ENCODE measurements at places on chromosomes 11 and 22.

DNA sequence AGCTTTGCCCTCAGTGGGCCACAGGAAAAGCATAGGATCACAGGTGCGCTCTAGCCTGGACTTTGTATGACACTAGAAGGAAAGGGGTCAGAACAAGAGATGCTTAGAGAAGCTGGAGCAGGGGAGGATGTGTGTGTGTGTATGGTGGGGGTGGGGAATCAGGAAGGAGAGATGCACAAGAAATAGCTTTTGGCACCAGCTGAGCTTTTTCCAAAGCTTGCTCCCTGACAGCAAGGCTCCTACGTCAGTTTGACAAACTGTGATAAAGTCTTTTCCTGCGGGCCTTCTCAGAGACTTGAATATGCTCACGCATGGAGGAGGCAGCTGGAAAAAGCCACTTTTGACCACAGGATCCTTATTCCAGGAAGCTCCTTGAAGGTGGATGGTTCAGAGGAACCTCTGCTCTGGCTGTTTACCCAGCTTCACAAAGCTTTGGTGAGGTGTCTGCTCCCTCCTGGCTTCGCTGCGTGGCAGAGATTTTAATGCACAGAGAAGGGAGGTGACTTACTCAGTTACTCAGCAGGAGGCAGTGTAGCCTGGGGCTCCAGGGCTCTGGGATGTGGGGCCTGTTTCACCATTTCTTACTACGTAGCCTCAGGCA lies 3.9 kb downstream of the CDC42EP1 start:
- peak; percentile 93 for DNase-seq

- peak; percentile 63 for DNase-seq
Observed at GRCh38 chr22:40603088-40603605, 33.4 kb downstream of the MRTFA start.

GRCh38 chr22:47361247-47361646 lies 598.8 kb downstream of the TBC1D22A start:
- DNase-seq, result no peak

DNA sequence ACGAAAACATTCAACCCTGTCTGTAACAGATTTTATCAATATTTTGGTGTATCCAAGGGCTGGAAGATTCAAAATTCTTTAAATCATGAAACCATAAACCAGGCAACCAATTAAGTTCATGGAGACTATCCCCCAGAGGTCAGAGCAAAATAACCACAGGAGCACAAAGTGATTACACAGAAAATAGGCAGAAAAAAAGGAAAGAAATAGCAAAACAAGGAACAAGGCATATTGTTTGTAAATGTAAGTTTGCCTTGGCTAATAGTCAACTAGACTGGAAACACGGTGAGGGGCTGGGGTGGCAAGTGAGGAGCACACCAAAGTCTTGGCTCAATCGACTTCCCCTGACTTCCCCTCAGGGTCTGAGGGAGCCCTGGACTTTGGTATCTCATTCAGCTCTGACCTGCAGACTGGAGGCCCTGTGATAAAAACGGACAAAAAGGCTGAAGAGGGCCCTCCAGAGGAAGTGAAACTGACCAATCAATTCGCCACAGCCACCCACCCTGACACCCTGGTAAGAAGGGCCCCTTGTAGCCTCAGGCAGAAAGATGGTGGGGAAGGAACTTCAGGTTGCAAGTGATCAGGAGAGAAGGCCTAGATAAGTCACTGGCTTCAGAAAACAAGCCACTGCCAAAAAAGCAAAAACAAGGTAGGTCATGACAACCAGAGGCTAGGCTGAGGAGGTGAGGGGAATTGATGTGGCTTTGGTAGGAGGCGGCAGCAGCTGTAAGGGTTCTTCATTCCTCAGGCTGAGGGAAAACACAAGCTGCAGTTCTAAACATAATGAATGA lies 1.8 kb downstream of the SIK3 start:
- DNase-seq, result no peak

DNA sequence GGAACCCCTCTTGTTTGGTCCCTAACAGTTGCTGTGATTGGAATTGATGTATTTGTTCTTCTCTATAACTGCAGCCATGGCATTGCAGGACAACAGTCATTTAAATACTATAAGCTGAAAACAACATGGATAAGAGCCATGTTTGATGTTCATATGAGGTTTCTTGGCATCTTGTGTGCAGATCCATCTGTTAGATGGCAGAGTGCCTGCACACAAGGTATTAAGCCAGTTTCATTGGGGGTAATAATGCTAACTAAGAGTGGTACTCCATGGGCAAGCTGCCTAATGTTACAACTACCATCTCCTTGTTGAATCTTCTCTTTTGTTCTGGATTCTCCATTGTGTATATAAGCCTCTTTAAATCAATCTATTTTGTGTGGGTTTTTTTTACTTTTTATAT lies 206.0 kb upstream of the CHORDC1 start:
- no peak for DNase-seq

DNA sequence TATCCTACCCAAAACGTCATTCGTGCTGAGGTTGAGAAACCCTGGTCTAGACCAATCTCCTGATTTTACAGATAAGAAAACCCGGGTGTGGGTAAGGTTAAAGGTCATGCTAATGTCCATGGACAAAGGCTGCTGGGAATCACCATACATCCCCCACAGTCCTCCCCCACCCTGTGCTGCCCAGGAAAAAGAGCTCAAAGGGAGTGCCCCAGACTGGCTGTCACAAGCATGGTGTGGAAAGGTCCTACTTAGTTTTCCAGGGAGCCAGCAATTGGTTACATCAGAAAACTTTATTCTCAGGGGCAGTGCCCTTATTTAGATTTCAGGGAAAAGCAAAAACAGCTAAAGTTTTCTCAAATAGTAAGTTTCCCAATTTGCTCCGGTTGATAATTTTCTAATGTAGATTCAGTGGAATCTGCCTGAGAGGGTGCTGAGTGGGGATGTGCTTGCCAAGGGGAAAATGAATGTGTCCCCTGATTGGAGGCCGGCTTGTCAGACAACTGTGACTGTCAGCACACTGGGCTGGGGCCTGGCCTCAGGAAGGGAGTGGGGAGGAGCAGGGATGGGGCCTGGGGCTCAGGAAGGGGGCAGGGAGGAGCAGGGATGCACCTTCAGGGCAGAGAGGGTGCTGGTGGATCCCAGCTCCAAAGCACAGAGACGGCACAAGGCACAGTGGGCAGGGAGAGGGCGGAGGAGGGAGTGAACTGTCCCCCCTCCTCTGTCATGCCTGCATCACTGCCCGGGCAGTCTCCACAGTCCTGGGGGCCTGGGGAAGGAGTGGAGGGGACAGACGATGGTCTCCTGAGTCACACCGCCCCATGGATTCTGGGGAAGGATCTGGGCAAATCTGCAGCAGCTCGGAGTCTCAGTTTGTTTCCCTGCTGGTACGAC lies 263.6 kb downstream of the KIRREL3 start:
- DNase-seq, result no peak

GRCh38 chr11:65553301-65554001 lies 4.7 kb downstream of the LTBP3 start:
- no peak for DNase-seq

DNA sequence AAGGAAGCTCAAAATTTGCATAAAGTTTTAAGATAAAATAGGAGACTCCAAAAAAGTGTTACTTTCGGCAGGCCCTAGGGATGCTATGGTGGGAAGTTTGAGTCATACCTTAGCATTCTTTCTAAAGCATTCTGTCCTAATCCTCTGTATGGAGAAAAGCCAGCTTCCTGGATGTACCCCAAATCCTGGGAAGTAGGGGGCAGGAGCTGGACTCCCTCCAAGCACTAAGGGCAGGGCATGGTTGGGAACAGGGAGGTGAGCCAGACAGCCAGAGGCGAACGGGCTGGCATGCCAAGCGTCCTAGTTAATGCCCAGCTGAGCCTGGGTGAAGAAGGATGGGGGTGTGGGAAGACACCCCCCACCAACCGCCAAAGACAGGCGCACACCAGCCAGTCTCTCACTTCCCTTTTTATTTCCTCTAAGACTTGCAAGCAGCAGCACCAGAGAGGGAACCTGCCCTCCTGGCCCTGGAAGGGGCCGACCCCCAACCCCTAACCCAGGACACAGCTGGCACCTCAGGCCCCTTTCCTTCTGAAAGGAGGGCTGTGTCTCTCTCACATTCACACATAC lies 23.9 kb downstream of the RTN4RL2 start:
- DNase-seq, result no peak

DNA sequence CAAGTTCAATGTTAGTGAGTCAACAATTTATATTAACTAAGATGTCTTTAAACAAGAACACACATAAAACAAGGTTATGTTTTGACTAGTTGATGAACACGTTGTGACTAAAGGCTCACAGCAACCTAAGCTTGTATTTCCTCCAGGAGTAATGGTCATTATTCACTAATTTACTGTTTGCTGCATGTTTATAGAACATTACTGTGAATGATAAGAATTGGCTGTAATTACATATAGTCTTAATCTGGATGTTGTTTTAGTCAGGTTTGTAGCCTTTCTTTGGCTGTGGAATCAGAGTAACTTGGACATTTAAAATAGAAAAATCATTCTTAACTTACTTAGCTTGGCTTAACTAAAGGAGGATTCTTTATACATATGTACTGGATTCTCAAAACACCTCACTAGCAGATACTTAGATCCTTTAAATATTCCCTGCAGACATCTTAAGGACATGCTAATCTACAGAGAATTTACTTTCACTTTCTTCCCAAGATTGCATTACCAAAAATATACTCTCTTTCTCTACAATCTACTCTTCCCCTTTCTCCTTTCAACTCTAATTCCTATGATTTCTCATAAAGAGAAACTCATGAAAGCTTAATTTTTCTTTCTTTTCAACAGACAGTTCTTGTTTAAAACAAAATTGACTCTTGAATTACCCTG lies 319.7 kb upstream of the CTSC start:
- no peak for DNase-seq

GRCh38 chr11:33606762-33607161 lies 93.9 kb downstream of the C11orf91 start:
- DNase-seq, result no peak

DNA sequence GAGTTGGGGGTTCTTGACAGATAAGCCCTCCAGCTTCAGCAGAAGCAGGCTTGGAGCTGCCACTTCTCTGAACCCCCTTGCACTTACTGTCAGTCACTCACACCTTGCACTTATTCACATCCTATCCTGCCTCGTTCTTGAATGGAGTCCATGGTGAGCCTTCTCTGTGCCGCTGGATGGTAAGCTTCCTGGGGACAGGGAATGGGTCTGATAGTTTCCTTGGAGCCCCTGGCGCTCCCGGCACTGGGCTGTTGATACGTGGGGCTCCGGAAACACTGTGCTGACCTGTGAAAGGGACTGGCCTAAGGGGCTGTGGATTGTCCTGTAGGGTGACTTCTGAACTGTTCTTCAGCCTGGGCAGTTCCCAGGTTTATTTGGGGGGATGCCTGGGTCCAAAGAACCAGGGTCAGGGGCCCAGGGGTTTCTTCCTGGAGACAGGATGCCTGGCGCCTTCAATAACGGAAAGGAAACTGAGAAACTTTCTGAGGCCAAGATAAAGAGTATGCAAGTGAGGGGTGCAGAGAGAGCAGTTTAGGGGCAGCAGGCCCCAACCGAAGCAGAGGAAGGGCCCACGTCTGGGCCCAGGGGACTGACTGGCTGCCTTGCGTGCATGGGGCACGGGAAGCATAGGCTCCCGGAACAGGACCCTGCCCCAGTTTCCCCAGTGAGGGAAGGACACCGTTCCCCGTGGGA lies 709 bp upstream of the ST3GAL4 start:
- no peak for DNase-seq

DNA sequence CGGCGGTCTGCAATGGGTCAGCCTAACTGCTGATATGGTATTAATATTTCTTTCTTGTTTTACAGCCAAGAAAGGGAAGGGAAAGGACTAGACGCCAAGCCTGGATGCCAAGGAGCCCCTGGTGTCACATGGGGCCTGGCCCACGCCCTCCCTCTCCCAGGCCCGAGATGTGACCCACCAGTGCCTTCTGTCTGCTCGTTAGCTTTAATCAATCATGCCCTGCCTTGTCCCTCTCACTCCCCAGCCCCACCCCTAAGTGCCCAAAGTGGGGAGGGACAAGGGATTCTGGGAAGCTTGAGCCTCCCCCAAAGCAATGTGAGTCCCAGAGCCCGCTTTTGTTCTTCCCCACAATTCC lies 1.9 kb downstream of the MDK start:
- DNase-seq, result no peak

DNA sequence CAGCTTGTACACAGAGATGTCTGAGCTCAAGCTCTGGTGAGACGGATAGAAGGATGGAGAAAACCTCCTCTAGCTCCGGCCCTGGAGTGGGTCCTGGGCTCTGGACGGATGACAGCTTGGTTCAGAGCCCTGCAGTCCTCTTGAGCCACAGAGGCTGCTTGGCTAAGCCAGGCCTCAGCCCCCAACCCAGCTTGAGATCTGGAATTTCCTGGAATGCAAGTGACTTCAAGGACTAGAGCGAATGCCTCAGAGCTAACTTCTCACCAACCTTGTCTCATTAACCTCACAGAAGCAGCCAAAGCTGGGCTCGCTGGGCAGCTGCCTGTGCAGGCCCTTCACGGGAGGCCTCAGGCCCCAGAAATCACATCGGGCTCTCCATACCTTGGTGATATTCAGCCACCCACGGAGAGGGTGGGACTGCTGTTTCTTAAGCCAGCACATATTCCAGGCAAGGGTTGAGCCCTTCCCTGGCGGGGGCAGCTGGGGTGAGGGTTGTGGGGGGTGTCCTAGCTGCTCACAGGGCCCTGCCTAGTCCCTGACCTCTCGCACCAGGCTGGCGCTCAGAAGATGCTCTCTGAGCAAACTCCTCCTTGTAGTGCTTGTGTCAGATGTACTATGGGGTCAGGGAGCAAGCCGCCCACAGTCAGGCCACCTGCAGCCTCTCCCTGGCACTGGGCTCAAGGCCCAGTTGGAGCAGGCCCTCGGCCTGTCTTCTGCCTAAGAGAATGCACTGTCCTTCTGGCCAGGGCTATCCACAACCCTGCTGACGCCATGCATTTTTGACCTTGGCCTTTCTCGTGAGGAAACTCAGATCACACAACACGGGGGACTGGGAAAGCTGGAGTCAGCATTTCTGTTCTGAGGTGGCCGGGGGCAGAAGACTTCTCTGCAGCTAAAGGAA lies 73.6 kb upstream of the TTLL12 start:
- DNase-seq, result peak; percentile 5

DNA sequence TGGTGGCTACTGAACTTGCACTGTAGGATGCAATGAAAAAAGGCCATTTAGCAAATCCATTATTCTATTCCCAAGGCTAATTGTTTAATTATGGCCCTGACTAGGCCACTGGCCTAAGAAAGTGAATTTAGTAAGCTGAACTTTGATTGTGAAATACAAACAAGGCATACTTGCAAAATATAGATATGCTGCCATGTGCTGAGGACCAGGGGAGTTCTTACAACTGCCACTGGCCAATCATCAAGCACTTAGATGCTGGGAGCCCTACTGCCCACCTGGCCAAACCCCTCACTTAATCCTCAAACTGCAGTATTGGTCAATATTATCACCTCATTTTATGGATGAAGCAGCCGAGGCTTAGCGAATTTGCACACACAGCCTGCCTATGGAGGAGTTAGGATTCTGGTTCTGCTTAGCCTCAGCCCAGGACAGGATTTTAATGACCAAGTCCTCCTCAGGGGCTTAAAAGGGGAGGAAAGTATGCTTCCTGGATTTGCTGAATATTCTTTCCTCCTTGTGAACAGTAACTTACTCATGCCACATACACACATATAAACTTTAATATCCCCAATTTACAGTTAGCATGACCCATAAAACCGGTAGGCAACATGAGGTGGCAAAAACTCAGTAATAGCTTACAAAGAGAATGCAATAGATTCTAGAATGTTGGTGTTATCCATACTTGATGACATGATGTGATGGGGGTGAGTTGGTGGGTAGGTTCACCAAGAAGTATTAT lies 39.3 kb downstream of the CD44 start:
- no peak for DNase-seq
